ENCODE measurements at places on chromosomes 11 and 22. TPM values are rescaled to one million over a fixed set of nuclear protein-coding genes. Genes with fewer than 3 reads are reported as not detected.

DNA sequence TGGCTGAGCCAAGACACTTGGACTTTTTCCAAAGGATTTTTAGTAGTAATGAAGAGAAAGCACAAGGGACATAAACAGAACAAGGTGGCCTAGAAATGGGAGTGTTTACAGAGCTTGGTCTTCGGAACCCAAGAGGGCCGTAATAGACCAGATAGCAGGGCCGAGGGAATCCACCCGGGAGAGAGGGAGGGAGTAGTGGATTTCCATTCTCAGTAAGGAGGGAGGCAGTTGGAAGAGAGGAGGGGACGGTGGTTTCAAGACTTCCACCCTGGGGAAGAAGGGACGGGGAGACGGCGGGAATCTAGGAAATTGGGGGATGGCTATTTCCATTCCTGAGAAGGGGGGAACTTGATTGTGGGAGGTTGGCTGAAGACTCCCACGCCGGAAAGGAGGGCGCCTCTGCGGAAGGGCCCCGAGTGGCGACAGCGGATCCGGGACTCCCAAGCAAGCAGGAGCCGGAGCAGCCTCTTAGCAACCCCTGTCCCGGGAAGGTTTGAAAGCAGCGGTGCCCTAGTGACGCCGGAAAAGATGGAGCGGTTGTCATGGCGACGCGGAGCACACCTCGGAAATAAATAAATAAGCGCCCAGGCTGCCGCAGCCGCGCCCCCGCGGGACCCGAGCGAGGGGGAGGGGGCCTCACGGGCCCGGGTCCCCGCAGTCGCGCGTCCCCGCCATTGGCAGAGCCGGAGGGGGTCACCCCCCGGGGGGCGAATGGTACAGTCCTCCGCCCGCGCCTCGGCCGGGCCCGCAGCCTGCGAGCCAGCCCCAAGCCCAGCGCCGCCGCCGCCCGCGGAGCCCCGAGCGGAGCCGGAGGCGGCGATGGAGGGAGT, 31.6 kb downstream of the EIF3F start:
- peak overlapping the region; percentile 63 for H3K4me3 ChIP-seq
- DNase-seq: peak; percentile 76
- peaks cover 16% of the 10 kb centered on the region for H3K27me3 ChIP-seq
- peaks cover 13% of the 10 kb centered on the region for H3K4me1 ChIP-seq
- H3K27ac ChIP-seq: no peak overlapping the region
- no peaks in the 10 kb centered on the region for H3K36me3 ChIP-seq

DNA sequence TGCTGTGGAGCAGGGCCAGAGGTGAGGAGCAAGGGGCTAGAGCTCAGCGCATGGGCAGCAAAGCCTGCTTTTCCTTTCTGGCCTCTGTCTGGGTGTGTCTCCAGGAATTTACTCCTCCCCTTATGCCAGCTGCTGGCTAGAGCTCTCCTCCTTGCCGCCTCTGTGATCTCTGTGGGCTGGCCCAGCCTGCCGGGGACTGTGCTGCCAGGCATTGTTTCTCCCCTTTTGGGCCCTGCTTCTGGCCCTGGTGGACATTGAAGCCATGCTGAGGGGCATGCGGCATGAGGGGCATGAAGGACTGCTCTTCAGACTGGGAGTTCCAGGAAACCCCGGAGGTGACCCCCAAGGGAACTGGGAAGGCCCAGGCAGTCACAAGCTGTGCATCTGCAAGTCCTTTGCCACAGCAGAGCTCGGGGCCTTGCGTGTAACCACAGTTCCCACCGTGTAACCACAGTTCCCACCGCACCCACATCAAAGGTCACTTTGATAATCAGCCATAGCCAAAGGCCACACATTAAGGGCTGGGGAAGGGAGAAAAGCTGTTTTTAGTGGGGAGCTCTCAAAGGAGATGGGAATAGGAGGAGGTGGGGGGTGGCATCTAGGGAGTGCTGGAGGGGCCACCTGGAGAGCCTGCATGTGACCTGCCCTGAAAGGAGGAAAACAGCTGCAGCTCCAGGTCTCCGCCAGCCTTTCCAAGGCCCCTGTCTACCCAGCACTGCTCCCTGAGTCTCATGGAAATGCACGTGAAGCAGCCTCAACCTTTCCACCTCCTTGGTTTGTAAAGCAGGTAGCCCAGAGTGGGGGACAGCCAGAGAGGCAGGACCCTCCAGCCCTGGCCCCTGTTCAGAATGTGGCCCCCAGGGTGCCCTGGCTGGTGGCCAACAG, 62.3 kb downstream of the PPFIBP2 start:
- peaks cover 26% of the 10 kb centered on the region for H3K27me3 ChIP-seq
- no peaks in the 10 kb centered on the region for H3K36me3 ChIP-seq
- H3K27ac ChIP-seq: no peak overlapping the region
- no peak for DNase-seq

DNA sequence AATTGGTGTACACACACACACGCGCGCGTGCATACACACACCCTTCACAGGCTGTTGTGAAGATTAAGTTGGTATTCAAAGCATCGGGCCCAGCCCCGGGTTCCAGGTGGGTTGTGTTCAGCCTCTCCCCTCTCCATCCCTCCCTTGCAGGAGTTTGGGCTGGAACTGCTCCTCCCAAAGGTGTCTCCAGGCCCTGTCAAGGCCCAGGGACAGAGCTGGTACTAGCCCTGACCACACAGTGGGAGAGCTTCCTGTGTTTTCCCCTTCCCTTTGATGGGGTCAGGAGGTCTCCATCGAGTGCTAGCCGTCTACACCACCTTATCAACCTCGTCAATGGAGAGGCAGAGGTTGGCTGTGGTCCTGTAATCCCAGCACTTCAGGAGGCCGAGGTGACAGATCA, 36.5 kb upstream of the CSNK1E start:
- DNase-seq: no peak
- H3K4me1 ChIP-seq: peaks cover 7% of the 10 kb centered on the region
- H3K4me3 ChIP-seq: no peak overlapping the region
- H3K36me3 ChIP-seq: no peaks in the 10 kb centered on the region
- no peak overlapping the region for H3K27ac ChIP-seq

DNA sequence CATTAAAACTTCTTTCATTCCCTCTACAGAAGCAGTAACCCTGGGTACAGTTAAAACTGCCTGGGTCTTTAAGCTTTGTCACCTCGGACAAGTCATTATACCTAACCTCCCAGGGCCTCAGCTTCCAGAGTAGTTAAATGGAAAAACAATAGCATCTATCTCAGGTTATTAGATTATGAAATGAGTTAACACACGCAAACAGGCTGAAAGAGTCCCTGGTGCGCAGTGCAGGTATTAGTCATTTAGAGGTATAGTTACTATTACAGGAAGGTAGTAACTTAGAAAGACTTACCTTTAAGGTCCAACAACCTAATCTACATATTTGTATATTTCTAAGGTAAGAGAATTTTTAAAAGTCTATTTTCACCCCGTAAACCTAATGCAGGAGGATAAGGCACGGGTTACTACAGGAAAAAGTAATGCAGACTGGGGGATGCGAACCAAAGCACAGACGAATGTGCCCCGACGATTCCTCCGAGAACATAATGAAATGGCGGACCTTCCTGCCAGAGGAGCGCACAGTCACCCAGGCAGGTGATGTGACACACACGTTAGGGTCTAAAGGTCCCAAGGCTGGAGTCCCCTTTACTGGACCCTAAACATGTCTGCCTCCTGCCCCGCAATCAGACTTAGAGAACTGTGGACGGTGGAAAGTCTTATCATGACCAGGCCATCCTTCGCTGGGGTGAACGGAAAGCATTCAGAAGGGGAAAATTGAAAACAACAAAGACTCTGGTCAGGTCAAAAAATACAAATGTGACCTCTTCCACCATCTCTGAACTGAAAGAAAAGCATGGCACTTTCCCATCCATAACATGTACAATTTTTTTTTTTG, 1.3 kb downstream of the NAP1L4 start:
- peaks cover 33% of the 10 kb centered on the region for H3K4me1 ChIP-seq
- no peak for DNase-seq
- H3K27me3 ChIP-seq: no peaks in the 10 kb centered on the region
- H3K4me3 ChIP-seq: peak overlapping the region; percentile 95
- H3K27ac ChIP-seq: peak overlapping the region; percentile 78

GRCh38 chr11:17230867-17231851, 23.4 kb upstream of the PIK3C2A start:
- no peak for DNase-seq
- H3K27ac ChIP-seq: no peak overlapping the region
- no peaks in the 10 kb centered on the region for H3K27me3 ChIP-seq

DNA sequence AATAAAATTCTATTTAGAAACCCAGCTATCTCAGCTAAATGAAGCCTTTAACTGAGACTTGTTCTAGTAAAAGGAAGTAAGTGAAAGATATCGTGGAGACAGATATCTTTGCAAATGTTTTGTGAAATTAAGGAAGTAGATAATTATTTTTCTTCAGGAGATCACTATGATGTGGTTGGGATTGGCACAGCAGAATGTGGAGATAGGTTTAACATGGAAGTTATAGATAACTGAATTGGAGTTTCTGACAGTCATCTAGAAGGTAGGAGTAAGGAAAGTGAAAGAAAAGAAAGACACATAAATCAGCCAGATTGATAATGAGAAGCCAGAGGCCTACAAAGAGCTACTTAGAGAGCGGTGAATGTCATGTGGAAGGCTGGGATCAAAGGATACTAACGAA, 4.7 kb upstream of the CASP5 start:
- H3K36me3 ChIP-seq: peaks cover 57% of the 10 kb centered on the region
- no peak overlapping the region for H3K27ac ChIP-seq
- peaks cover 8% of the 10 kb centered on the region for H3K4me1 ChIP-seq
- DNase-seq: no peak
- H3K4me3 ChIP-seq: no peak overlapping the region
- H3K27me3 ChIP-seq: no peaks in the 10 kb centered on the region

DNA sequence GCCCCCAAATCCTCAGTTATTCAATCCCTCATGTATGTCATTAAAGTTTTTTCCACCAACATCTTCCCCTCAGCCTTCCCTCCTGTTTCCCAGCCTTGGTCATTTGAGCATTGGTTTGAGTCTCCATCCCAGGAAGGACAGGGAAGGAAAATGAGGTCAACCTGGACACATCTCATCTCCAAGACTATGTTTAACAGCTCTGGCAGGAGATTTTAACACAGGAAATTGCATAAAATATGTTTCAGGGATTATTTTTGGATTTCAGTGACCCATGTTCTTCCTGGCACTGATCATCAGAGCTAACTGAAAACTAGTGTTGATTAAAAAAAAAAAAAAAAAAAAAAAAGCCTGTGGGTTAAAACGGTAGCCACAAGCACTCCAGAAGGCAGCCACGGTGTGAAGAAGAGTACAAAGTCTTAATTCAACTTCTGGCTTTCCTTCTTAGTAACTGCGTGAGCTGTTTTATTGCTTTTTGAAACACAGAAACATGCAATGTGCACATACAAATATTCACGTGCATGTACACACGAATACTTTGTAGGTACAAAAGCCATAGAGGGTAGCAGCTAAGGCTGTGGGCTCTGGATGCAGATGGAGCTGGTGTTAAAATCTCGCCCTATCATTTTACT, 164.4 kb upstream of the DDI1 start:
- H3K4me3 ChIP-seq: no peak overlapping the region
- no peak for DNase-seq
- H3K27me3 ChIP-seq: no peaks in the 10 kb centered on the region
- no peaks in the 10 kb centered on the region for H3K4me1 ChIP-seq
- no peaks in the 10 kb centered on the region for H3K36me3 ChIP-seq

GRCh38 chr11:1919391-1920127, at the start of gene TNNT3:
TNNT3 (plus strand) TSS chr11:1919703; CDS start chr11:1922875, 3,172 bp downstream.
- H3K27me3 ChIP-seq: no peaks in the 10 kb centered on the region
- no peak within 1 kb of the TSS for H3K4me3 ChIP-seq
- no peak for DNase-seq
- no peak within 1 kb of the TSS for H3K27ac ChIP-seq
- H3K4me1 ChIP-seq: peaks cover 32% of the 10 kb centered on the region

DNA sequence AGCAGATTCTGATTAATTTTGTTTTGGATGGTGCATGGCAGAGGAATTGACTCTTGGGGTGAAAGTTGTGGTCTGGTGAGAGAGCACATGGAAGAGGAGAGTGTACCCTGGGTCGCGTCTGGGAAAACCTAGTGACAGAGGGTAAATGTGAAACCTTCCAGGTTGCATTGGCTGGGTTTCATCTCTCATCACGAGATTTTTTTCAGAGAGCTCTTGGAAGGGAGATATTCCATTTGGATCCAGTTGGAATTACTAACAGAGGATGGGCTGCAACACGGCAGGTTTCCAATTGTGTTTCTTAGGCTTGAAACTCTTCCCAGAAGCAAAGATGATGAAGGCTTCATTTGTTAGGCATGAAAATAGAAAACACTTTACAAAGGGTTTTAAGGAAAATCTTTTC, 109.7 kb upstream of the MTMR2 start:
- H3K4me1 ChIP-seq: no peaks in the 10 kb centered on the region
- no peak overlapping the region for H3K27ac ChIP-seq
- no peaks in the 10 kb centered on the region for H3K27me3 ChIP-seq
- DNase-seq: no peak

DNA sequence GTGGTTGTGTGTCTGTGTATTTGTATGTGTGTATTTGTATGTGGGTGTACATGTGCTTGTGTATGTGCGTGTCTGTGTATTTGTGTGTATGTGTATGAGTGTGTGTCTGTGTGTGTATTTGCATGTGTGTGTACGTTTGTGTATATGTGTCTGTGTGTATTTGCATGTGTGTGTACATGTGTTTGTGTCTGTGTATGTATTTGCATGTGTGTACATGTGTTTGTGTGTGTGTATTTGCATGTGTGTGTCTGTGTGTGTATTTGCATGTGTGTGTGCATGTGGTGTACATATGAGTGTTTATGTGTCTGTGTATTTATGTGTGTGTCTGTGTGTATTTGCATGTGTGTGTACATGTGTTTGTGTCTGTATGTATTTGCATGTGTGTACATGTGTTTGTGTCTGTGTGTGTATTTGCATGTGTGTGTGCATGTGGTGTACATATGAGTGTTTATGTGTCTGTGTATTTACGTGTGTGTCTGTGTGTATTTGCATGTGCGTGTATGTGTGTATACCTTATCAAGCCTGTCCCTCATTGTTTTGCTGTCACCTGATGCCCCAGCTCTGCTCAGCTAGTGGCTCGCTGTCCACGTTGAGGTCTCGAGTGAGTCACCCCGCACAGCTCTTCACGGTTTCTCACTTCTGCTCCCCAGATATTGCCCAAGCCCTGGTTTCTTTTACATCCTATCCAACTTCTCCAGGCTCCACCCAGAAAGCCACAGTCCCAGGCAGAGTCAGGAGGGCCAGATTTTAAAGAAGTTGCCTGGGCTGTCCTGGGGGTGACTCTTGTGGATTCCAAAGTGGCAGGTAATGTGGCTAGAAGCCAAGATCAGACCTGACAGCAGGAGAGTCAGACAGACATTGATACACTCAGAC, 15.2 kb downstream of the MB start:
- peak; percentile 64 for DNase-seq
- no peaks in the 10 kb centered on the region for H3K27me3 ChIP-seq

- no peaks in the 10 kb centered on the region for H3K36me3 ChIP-seq
- H3K27me3 ChIP-seq: no peaks in the 10 kb centered on the region
- H3K4me3 ChIP-seq: no peak overlapping the region
- no peak for DNase-seq
Observed at GRCh38 chr11:95514416-95515110, 275.0 kb downstream of the FAM76B start.

The ZC3H12C gene
- total RNA-seq: 0.17 TPM

The ACRV1 gene
- total RNA-seq: not detected

The CBY1 gene
- total RNA-seq: 7.6 TPM

The OR5B21 gene
- not detected for total RNA-seq

The C11orf97 gene
- not detected for total RNA-seq

The SLC35E4 gene
- 2.9 TPM for total RNA-seq

The OR51E2 gene
- not detected for total RNA-seq

The SNX19 gene
- 41.2 TPM for total RNA-seq

The LGALS1 gene
- 85.1 TPM for total RNA-seq

The SCGB1A1 gene
- not detected for total RNA-seq

All from CD4-positive, alpha-beta T cell (primary cell).